ENCODE measurements at places on chromosomes 6 and 20.

DNA sequence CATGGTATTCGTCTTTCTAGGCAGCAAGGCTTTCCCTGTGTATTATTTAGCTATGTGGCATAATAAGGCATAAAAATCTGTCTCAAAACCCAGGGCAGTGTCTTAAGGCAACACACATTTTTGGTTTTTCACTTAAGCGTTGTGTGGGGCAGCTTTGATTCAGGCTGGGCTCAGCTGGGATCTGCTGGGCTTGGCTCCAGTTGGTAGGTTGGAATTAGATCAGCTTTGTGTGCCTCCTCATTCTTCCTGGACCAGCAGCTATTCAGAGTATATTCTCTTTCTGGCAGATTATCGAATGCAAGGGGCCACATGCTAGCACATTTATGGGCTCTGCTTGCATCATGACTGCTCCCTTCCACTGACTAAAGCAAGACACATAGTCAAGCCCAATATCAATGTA lies 487.9 kb downstream of the RFPL4B start:
- DNase-seq = no peak

- DNase-seq = peak; percentile 81
Measured at GRCh38 chr6:37168811-37169495, 999 bp upstream of the PIM1 start.

GRCh38 chr6:155943635-155944034 lies 488.0 kb upstream of the NOX3 start:
- DNase-seq = no peak

DNA sequence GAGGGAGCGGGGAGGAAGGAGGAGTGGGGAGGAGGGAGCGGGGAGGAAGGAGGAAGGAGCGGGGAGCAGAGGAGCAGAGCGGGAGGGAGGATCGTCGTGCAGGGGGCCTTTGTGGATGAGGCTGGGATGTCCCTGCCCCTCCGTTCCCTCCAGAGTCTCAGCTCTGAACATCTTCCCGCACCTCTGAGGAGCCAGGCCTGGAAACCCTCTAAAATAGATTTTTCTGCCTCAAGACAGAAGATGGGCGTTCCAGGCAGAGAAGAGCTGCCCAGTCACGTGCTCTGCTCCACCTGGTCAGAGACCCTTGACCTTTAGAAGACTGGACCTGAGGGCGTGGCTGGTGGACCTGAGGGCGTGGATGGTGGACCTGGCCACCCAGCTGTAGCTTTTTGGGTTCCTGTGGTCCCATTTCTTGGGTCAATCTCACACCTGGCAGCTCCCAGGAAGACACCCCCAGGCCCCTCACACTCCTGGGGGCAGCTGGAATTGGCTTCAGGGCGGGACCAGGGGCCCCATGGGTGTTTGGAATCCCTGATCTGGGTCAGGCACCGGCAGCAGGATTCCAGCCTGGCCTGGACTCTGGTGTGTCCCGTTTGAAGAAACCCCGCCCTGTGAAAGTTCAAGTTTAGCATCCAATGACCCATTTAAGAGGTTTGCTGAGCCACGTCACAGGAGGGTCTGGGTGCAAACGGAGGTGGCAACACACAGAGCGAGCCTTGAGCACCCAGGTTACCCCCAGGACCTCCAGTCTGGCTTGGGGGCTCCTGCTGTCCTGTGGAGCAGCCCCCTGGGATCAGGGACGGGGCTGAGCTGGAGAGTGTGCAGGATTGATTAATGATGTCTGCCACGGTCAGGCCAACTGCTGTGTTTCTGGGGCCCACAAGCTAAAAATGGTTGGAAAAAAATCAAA lies 96.9 kb upstream of the BHLHE23 start:
- no peak for DNase-seq

DNA sequence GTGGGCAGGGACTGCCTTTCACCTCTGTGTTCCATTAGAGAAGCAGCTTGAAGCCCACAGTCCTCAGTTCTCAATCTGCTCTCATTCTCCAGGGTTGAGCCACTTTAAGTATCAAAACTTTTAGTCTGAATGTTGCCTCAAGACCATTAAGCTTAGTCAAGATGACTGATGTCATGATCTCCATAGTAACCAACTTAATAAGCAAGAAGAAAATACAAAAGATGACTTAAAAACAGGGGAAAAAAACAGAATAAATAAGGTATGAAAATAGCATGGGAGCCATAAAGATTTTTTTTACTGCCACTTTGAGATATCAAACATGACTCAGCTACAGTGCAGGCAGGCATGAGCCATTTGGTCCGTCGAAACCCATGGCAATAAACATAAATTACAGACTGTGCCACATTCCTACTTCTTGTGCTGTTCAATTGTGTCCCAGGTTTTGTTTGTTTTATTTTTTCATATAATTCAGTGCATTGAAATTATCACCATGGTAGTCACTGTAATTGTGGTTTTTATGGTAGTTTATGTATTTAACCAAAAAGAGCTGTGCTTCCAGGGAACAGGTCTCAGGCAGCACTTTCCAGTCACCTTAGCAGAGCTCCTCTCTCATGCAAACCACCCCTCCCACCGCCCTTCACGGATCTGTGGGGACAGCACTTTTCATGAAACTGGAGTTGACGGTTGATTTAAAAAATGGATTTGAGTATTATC lies 156.5 kb upstream of the INSM1 start:
- no peak for DNase-seq

DNA sequence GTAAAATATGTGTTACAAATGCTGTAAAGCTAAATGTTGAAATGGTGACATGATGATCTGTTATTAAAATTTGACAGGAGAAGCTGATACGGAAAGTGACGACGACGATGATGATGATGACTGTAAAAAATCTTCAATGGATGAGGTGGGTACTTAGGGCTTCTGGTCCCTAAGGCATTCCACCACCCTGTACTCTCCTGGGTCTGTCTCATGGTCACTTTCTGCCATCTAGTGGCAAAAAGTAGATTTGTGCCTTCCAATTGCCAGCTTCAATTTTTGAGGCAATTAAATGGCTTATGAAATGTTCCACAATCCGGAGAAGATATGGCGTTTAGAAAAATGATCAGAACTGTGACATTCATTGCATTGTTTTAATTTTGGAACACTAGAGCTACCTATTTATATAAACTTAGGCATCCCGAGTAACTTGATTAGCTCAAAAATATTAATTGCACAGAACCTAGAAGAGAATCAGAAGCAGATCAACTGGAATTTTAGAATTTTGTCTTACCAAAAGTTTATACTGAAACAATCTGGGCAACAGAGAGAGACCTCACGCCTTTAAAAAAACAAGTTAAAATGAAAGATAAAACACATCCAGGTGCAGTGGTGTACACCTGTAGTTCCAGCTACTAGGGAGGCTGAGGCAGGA lies 346.5 kb upstream of the PLCB4 start:
- peak; percentile 66 for DNase-seq

GRCh38 chr20:2178318-2179232 lies 76.9 kb downstream of the STK35 start:
- DNase-seq = no peak

DNA sequence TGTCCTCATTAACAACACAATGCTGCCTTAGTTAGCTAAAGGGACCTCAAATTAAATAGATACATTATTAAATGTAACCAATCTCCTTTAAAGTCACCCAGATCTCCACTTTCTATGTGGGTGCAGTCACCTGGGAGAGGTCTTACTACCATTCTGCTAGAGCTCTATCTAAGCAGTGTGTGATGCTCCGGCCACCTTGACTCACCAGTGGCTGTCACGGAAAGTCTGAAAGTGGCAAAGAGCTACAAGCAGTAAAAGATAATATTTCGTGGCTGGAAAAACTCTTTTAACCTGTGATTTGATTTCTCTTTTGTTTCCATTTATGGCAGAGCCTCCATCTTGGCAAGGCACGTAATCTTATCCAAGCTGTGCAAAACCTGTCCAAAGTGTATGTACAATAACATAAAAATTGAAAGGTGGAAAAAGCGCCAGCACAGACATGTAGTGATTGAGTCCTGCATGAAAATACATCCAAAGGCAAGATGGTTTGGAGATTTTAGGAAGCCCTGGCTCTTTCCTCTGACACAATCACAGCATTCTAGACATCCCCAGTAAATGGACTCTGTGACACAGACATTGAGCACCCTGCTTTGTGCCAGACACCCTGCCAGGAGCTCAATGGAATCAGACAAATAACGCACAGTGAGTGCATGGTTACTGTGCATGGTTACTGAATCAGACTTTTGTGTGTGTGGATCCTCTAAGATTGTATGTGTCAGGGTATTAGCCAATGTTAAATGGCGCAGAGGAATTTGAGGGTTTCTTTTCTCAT lies 116.6 kb downstream of the ADAT2 start:
- DNase-seq = no peak

DNA sequence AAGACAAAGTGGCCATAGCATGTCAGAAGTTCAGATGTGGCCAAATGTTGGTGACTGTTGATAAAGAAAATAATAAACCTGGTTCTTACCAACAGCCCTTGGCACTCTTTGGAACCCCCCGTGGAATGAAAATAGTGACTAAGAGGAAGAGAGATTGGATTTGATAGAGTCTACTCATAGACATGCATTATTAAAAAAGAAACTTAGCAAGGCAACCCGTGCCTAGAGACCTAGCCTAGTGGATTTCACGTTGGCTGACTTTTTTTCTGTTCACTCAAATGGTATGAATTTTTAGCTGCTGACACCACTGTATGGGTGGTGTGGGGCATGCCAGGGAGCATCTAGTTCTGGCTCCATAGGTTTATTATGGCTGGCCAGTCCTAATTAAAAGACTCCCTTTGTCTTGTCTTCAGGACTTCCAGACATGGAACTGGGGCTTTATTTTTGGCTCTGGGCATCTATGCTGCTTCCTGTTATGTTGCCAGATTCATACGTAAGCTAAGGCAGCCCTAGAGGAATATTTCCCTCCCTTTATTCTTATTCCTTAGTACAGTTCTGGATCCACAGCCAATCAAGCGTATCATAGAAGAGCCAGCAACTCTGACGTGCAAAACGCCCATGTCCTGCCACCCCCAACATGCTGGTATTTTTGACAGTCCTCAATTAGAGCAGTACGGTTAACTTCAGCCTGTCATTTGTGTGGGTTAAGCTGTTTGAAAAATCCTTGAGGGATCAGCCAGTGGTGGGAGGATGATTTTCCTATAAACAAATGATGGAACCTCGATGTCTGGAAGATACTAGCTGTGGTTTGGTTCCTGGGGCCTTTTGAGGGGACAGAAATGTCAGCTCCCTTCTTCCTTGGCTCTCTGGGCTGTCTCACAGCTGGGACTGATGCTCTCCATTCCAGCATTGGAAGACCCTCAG lies 127.5 kb downstream of the ISM1 start:
- no peak for DNase-seq

DNA sequence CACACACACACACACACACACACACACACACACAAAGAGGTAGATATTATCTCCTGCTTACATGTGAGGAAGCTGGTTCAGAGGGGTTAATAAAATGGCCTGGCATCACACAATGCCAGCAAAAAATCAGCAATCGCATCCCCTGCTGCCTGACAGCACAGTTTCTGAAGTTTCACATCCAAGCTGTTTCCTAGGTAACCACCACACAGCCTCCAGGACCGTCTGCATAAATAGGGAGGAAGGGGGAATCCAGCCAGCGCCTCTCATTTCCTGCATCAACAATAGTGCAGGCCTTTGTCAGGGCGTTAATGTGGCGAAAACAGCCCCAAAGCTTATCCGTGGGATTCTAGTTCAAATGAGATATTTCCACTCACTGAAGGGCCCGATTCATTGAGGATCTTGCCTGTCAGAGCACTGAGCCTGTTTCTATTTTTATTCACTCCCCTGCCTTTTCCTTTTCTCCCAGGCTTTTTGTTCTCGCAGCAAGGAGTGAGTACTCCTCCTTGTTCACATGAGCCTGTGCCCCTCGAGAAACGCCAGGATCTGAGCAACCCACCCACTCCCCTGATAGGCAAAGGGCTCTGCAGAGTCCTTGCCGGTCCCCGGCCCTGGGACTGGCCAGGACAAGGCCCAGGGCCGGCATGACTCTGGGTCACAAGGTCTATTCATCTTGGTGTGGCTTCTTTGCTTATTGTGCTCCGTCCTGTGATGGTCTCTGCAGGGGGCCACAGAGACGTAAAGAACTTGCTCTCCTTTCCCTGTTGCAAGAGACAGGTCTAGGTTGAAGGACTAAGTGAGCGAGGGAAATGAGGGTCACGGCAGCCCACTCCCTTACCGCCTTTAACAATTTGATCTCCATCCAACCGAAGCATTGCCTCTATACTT lies 32.7 kb downstream of the TUBB2B start:
- DNase-seq = no peak

DNA sequence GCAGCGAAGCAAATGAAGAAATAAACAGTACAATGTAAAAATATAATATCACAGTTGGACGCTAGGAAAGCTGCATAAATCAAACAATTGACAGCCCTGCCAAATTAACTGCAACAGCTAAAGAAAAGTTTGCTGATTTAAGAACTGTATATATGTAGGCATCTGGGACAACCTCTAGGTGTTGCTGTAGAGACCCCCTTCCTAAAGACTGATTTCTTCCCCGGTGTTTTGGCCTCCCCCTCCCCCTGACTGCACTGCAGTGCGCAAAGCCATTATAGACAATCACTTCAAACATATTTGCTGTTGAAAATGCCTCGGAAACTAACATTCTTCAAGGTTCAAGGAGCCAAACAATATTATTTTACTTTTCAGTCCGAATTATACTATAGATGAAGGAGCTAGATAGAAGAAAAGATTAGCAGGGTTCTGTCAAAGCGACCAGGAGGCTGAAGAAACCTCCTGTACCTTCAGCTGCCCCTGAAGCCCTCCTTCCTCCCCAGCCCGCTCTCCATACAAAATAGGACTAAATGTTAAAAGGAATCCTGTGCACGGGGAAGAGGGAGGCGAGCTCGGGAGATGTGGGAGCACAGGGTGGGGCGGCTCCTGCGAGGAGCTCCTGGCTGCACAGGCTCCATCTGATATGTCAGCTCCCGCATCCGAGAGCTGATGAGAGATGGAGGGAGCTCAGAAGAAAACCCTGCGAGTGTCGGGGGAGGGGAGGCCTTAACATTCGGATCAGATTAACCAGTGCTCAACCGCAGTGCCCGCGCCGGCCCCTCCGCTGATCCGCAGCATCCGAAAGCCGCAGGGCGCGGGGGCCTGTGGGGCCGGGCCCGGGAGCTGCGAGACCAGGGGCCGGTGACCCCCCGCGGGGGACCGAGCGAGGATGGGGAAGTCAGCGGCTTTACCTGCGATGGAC lies 822 bp downstream of the ELOVL4 start:
- no peak for DNase-seq

DNA sequence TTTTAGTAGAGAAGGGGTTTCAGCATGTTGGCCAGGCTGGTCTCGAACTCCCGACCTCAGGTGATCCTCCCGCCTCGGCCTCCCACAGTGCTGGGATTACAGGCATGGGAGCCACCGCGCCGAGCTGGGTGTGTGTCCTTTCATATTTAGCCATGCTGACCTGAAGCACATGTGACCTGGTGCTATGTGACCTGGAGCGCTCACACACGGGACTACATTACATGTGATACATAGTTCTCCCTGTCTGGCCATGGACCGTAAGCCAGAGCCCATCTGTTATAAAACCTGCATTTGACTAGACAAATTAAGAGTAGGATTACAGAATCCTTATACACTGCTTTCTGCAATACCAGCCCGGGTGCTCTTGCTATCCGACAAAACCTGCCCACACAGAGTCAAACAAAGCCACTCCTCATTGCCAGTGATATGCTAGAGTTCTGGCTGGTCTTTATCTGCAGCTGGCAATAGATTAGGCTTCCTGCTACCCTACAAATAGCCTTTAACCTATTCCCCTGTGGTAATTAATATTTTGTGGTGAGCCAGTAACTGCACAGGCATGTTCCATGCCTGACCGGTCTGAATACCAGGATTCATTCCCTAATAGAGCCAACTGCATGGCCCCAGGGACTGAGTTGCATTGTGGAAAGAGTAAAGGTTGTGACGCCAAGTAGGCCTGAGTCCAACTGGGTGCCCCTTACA lies 26.3 kb upstream of the FAM50B start:
- DNase-seq = no peak

GRCh38 chr6:3011592-3011991 lies 11.9 kb downstream of the NQO2 start:
- DNase-seq = no peak

Measured in inflammatory macrophage treated with lipopolysaccharide for 4 hours (primary cell).